ENCODE measurements at places on chromosomes 4 and X.

DNA sequence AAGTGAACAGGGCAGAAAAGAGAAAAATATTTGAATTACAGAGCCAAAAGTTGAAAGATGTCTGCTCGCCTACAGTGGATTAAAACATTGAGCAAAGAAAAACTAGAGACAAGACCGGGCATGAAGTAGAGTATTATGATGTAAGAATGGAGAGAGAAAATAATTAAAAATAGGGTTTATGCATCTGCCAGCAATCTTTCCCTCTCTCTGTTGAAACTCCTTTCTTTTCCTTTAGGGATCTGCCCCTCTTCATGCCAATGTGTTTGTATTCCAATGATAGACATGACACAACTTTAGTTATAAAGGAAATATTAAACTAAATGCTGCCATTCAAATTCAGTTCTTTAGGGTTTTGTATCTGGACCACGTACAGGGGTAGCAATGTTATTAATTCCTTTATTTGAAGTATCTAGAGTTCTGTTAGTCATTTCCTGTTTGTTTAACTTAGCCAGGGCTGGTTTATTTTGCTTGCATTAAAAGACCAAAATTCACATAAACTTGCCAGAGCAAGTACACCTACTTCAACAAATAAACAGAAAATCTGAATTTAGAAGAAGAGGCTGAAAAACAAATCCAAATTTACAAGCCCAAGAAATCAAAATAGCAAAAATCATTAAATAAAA is 202.6 kb downstream of the SPOCK3 start:
- no peak for DNase-seq

DNA sequence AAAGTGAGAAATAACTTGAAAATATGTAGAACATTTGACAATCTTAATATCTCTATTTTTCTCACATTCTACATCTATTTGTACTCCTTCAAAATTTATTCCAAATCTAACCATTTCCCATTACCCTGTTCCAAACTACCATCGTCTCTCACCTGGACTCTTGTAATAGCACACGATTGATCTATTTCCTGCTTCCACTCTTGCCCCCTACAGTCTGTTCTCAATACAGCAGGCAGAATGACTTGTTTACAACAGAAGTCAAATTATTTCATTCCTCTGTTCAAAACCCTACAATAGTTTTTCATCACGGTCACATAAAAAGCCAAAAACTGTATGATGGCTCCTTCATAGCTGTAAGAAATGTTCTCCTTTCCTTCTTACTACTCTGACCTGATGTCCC is 21.1 kb upstream of the LUZP4 start:
- no peak for DNase-seq

DNA sequence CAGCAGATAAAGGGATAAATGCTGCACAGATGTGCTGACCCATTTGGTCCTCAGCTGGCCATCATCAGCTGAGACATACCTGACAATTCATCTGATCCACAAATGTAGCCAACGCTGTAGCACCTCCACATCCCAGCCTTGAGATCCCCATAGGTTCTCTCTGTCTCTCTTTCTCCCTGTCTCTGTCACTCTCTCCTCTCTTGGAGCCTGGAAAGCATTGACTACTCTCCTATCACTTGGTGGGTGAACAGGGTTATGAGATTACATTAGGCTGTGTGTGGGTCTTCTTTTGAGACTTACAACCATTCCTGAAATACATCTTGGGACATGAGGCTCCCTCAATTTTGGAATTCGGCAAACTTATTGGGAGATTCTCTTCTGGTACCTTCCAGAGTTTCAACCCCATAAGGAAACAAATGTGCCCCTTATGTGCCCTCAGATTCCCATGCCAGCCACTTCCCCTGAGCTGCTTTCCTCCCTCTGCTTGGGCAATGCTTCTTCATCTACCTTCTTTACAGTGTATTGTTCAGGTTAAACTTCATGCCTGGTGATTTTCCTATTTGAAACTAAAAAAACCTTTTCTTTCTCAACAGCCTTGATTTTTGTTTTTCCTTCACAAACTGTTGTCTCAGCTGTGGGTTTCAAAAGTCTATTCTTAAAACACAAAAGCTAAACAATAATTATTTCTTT is 29.1 kb upstream of the FGF2 start:
- DNase-seq, result no peak

- DNase-seq, result no peak
Measured at GRCh38 chr4:112361181-112361791, 64.1 kb downstream of the ALPK1 start.

DNA sequence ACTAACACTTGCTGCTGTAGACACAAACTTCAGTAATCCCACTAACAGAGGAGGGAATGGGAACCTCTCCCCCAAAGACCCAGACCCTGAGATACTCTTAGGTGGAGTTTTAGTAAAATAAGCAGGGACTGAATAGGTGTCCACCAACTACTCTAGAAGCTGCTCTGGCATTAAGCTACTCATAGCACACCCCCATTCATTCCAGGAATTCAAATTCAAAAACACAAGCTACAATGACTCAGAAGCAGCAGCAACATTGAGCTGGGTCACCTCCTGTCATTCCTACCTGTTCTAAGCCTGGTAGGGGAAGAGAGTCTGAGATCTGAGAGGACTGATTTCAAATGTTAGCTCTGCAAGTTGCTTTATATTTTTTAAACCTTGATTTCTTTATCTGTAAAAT is 135.4 kb upstream of the FRMPD4 start:
- DNase-seq, result no peak

GRCh38 chr4:159282944-159283343 is 180.1 kb downstream of the RAPGEF2 start:
- DNase-seq, result no peak

DNA sequence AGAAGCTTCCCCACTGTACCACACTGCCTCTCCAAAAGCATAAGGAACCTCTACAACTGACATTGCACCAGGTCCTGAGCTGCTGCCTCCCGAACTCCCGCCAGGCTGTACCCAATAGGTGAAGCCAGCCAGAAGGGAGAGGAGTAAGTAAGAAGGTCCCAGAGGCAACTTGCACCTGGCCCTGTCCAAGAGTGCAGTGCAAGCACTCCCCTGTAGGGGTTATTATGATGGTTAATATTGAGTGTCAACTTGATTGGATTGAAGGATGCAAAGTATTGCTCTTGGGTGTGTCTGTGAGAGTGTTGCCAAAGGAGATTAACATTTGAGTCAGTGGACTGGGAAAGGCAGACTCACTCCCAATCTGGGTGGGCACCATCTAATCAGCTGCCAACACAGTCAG is 879.3 kb upstream of the SLIT2 start:
- DNase-seq, result no peak
